ENCODE measurements at places on chromosomes 16 and 17.

- no peak for DNase-seq
Measured at GRCh38 chr17:1645207-1646171, at the start of gene SCARF1. SCARF1 (minus strand) TSS chr17:1645732; CDS start chr17:1645697, 35 bp downstream.

DNA sequence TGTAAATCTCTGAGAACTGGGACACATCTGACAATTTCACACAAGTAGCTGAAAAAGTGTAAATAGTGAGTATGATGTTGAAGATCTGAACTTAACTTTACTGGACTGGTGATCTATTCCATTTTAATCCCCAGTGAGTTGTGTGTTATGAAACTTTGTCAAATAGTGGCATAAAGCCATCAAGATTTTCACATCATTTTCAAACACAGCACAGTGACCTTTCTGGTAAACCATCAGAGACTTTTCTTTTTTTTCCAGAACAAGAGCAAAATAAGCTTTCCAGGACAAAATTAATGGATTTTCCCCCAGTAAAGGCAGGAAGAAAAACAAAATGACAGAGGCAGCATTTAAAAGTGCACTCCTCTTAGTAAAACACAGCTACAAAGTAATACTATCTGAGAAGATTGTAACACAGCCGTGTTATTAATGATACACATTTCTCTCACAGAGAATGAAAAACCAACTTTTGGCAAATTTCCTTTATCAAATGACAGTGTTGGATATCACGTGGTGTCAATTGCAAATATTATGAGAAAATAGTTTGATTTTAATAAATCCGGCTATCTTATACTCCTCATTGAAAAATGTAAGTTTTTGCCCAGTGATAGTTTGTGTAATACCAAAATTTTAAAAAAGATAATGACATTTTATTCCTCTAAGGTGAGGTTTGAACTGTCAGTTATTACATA lies 16.8 kb upstream of the COL1A1 start:
- no peak for DNase-seq

- DNase-seq, result no peak
Measured at GRCh38 chr17:28508211-28508724, 2.1 kb downstream of the FOXN1 start.

DNA sequence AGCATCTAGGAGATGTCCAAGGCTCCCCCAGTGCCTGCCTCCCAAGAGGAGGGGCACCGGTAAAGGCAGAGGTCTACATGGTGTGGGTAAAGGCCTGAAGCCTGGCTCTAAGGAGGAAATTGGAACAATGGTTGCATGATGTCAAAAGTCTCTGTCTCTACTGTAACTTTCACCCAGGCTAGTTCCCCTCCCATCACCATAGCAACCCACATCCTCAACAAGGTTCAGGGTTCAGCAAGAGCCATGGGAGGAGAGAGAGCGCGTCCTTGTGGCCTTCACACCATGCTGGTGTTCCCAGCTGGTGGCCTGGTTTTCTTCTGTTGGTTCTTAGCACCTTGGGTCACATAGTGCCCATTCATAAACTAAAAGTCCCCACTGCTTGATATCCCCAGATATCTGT lies 196.7 kb upstream of the CDH5 start:
- DNase-seq, result no peak

- no peak for DNase-seq
Measured at GRCh38 chr16:66326991-66327513, 39.4 kb upstream of the CDH5 start.

DNA sequence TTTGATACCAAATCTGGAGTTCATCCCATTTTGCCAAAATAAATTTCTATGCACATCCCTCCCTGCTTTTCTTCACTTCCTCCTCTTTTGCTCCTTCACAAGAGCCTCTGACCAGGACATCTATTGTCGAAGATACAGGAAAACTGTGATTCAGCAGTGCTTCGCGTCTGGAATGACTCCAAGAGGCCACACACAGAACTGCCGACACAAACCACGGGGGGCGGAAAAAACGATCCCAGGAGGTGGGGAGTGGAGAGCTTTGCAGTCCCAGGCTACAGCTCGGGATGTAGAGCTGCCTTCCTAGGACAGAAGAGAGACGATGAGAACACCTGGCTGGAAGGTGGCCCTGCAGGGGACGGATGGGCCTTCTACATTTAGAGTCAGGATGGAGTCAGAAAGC lies 102.8 kb downstream of the XYLT1 start:
- no peak for DNase-seq

GRCh38 chr16:77336637-77337036 lies 98.2 kb downstream of the ADAMTS18 start:
- DNase-seq, result no peak

DNA sequence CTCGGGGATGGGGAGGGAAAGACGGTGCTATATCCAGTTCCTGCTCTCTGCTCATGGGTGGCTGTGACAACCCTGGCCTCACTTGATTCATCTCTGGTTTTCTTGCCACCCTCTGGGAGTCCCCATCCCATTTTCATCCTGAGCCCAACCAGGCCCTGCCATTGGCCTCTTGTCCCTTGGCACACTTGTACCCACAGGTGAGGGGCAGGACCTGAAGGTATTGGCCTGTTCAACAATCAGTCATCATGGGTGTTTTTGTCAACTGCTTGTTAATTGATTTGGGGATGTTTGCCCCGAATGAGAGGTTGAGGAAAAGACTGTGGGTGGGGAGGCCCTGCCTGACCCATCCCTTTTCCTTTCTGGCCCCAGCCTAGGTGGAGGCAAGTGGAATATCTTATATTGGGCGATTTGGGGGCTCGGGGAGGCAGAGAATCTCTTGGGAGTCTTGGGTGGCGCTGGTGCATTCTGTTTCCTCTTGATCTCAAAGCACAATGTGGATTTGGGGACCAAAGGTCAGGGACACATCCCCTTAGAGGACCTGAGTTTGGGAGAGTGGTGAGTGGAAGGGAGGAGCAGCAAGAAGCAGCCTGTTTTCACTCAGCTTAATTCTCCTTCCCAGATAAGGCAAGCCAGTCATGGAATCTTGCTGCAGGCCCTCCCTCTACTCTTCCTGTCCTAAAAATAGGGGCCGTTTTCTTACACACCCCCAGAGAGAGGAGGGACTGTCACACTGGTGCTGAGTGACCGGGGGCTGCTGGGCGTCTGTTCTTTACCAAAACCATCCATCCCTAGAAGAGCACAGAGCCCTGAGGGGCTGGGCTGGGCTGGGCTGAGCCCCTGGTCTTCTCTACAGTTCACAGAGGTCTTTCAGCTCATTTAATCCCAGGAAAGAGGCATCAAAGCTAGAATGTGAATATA lies 4.8 kb upstream of the LASP1NB start:
- no peak for DNase-seq

DNA sequence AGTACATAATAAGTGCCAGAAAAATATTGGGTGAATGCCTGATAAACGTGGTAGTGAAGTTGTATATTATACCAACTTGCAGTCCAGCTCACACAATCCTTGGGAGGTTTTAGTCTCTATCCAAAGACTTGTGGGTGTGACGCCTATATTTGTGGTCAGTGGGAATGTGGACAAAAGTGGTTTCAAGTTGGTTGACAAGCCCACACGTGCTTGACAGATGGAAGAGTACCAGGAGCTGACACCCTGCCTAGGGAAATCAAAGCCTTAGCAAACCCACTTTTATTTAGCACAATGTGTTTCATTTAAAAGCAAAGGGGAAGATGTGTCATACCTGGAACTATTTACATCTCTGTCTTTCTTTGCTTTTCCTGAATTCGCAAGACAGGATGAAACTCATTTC lies 79.0 kb downstream of the CA10 start:
- no peak for DNase-seq

GRCh38 chr16:15775663-15776304 lies 81.0 kb downstream of the MYH11 start:
- DNase-seq, result no peak

Data from NCI-H1048 (cell line).